ENCODE measurements at places on chromosomes 6 and 20.
A peak's percentile ranks its signal among the peaks of the same experiment; 100 is the strongest.

- no peak for DNase-seq
Observed at GRCh38 chr20:61385296-61385695, 133.2 kb downstream of the CDH4 start.

DNA sequence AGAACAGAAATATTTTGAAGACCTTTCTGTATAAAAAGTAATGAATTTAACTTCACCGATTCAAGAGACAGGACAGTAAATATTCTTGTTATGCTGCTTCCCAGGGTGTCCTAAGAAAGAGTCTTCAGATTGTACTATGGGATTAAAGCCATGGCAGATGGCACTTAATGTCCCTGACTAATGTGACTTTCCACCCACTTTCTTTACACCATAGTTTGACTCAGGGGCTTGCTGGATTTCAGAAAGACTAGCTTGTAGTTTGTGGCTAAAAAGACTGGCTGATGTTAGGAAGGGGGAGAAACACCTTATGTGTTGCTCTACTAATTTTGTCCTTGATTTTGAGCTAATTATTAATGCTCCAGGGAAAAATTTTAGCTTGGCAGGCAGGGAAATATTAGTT, 75.9 kb downstream of the UTRN start:
- DNase-seq, result no peak

GRCh38 chr6:145267076-145267867, 468.0 kb downstream of the EPM2A start:
- DNase-seq, result no peak

DNA sequence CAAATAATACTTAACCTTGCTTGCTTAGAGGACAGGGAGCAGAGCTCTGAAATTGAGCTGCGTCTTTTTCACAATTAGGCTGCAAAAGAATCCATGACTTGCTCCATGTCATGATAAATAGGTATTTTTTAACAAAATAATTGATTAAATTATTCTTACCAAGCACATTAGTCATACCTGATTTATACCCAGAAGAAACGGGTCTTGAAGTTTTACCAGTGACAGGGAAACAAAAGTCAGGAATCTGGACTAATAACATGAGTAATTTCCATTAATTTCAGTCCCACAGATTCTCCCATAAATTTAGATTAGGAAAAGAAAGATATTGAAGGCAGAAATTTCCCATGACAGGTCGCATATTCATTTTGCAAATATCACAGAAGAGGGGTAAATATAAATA, 85.0 kb upstream of the BMP5 start:
- no peak for DNase-seq

DNA sequence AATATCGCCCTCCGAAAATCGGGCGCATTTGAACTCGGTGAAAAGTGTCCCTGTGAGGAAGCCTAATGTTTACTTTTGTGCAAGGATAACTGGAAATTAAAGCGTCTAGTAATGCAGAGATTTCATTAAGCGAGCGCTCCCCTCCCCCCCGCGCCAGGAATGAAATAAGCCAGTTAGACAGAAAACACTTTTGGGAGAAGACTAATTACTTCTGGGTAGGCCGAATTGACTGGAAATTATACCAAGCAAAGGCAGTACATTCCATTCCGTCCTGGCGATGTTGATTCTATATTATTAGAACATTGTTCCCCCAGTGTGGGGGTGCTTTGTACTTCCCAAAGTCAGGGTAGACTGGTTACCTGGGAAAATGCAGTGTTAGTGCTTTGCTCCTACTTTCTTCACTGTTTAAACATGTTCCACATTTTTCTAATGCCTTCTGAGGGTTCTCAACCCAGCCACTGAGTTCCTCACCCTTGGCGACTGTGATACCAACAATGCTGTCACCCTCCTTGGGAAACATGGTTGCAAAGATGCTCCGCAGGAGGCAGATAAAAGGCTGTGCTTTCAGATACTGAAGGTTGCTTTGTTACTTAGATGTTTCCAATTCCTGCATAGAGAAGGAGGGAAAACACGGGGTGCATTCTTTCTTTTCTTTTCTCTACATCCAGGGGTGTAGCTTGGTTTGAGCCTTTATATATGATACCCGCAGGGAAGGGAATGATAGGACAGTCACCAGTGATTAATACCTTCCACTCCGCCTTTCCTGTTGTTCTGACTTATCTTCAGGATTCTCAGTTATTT, 2.6 kb downstream of the GJA1 start:
- peak; percentile 55 for DNase-seq

DNA sequence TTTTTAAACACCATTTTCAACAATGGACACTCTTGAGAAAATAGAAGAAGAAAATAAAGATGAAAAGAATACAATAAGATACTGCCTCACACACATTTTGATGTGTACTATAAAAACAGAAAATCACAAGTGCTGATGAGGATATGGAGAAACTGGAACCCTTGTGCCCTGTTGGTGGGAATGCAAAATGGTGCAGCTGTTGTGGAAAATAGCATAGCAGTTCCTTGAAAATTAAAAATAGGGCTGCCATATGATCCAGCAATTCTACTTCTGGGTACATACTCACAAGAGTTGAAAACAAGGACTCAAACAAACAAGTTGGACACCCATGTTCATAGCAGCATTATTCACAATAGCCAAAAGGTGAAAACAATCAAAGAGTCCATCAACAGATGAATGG, 173.0 kb downstream of the KIF16B start:
- no peak for DNase-seq

DNA sequence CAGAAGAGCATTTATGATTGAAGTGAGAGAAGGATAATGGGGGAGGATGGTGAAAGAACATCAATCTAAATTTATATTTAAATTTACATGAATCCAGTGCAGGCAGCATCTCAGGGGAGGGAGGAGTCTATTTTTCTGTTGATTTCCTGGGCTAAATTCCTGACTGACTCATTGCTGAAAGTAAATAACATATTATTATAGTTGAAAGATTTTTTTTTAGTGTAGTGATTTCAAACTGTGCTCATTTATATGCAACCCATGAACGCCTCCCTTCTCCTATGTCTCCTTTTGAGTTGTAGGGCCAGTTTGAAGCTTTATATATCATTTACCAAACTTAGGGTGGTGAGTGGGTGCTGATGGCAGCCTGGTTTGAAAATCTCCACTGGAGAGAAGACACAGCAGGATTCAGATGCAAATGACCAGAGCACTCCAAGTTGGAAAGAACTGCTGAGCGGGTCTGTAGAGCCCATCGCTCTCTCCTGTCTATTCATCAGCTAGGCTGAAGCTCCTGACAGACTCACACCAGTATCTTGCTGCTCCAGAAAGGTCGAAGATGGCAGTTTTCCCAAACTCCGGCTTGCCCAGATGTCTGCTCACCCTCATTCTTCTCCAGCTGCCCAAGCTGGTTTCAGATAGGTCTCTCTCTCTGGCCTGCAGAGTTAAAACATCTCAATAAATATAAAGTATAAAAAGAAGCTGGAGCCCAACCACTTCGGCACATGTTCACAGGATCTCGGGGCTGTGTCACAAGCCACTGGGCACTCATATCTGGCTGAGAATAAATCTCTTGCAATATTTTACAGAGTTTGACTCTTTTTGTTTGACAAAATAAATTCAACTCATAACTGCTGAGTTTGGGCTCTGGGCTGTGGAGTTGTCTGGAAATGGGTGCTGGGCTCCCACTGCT, 18.3 kb downstream of the BTN2A1 start:
- DNase-seq, result no peak

DNA sequence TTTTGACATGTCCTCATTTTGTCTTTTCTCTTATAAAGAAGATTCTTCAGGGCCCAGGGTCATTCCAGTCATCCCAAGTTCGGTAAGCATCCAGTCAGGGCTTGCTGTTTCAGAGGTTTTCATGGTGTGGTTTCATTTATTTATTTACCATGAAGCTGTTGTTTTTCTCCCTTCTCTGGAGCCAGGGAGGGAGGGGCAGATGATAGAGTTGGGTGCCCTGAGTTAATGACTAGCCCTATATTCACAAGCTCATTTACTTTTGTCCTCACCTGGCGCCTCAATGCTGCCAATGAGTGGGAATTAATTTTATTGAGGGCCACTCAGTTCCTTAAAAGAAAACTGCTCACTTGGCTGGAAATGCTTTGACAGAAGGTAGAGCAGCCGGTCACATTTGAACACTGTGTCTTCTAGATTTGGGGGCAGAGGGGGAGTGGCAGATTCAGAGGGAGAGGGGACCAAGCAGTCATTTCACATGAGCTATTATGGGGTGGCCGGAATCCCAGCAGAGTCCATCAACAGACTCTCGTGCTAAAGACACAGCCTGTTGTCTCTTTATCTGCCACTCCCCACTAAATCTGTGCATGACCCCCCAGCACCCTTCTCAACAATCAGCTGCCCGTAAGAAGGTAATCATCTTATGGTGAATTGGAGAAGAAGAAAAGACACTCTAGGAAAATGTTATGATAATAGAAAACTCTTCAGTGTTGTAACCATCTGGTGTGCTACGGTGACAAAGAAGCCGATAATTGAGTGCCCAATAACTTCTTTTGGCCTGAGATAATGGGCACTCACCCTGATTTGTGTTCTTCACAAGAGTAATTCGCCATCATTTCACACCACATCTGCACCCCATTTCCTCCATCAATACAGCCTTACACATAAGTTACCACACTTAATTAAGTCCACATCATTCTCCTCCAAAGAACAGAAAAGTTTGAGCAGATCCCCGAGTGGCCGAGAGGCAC, 573.5 kb upstream of the JAG1 start:
- DNase-seq, result no peak

DNA sequence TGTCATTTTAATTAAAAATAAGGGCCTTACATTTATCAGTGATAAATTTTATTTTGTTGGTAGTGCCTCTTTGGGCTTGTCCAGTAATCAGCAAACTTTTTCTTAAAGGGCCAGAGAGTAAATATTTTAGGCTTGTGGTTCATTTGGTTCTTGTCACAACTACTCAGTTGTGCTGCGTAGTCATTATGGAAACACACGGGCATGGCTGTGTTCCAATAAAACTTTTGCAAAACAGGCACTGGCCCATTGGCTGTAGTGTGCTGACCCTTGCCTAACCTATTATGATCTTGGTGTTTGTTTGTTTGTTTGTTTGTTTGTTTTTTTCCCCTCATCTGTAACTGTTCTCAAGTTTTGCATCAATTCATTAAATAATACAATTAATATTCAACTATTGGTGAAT, 19.4 kb downstream of the TBPL1 start:
- no peak for DNase-seq

DNA sequence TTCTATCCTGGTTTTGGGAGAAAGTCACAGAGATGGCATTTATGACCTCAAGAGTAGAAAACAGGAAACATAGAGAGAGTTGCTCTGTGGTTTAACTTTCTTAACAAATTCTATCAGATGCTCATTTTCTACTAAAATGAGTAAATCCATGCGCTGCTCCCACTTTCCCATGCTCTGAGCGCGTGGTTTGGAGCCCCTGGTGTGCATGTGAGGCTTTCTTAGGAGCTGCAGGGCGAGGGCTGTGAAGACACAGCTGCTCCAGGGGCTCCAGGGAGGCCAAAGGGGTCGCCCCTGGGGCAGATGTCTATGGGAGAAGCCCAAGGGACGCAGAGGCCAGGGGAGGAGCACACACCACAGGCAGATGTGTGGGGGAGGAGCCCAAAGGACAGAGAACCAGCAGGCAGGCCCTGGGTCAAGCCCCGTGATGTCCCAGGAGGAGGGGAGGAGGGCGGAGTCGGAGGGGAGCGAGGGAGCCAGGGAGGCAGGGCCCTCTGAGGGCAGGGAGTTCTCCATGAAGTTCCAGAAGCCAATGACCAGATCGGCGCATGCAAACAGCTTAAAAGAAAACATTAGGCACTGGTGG, 122.9 kb downstream of the IRF4 start:
- DNase-seq, result no peak

DNA sequence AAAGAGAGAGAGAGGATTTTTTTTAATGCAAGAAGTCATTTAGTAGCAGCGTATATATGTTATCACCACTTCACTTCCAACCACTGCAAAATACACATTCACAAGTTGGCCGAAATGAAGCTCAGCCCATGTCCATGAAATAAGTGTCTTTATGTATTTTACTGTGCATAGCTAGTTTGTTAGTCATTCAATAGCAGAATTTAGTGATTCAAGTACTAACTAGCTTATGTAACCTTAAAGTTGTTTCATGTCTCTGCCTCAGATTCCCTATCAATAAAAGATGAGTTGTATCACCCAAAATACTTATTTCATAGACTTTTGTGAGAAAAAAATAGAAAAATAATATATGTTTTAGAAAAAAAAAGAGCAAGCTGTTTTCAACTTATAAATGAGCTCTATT, 153.7 kb upstream of the PRDM1 start:
- no peak for DNase-seq

- DNase-seq, result no peak
Observed at GRCh38 chr6:142886431-142887170, 58.4 kb downstream of the HIVEP2 start.

GRCh38 chr6:20841806-20842205, 307.5 kb downstream of the CDKAL1 start:
- no peak for DNase-seq

DNA sequence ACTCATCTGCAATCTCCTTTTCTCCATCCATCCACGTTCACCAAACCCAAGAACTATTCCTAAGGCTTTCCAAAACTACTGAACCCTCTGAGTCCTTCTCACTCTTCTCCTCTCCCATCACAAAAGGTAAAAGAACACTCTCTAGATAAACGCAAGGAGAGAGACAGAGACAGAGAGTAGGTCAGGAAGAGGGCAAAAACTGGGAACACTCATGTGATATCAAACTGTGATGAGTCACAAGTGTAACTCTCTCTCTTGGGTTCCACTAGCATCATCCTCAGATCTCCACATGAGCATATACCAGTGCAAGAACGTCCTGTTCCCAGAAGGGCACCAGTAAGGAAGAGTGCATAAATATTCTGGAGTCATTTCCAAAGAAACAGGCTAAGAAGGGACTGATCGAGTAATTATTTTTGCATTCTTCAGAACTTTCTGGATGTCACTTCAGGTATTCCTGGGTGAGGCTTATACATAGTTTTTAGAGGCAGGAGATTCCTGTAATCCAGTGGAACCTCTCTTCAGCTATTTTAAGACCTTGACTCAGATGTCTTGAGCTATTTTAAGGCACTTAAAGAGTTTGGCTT, 47.3 kb upstream of the STXBP5 start:
- no peak for DNase-seq

DNA sequence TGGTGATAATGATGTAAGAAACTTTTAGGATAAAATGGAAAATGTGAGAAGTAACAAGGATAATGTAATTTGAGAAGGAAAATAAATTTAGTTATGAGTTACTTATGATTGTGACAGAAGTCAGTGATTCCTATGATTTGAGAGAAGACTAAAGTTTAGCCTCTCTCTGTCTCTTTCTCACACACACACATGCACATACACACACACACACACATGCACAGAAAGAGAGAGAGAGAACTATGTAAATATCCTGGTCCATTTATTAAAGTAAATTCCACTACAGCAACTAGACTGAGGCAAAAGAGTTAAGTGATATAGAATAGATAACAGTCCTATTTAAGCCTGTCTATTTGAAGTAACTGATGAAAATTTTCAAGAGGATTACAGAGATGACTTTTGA, 375.2 kb downstream of the CD109 start:
- no peak for DNase-seq

- no peak for DNase-seq
Observed at GRCh38 chr6:22949967-22950366, 380.6 kb downstream of the HDGFL1 start.

GRCh38 chr6:99739526-99739925, 132.9 kb downstream of the PRDM13 start:
- DNase-seq, result peak; percentile 40
